ENCODE measurements at places on chromosomes 3 and 15.

DNA sequence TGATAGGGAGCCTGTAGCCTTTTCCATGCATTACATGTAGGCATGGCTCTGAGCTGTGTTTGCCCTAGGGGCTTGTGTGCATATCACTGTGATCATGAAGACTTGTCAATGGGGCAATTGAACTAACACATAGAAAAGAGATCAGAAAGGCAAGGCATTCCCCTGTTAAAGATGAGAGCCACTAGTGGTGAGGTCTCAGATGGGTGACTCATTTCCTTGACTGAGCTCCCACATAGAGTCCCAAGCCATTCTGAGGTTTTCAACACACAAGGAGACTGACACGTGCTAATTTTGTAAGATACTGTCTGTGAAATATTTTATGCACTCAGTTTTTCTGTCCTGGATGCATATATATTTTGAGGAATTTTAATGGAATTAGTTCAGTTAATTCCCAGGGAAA lies 53.8 kb downstream of the SAMMSON start:
- no peak for DNase-seq

- no peak for DNase-seq
These were observed 47.0 kb upstream of the PPIB start for GRCh38 chr15:64209680-64210334.

- DNase-seq = no peak
These were observed 128.3 kb downstream of the TMCO5A start for GRCh38 chr15:38062696-38063095.

- no peak for DNase-seq
These were observed 44.5 kb upstream of the FNDC3B start for GRCh38 chr3:171994646-171995428.

DNA sequence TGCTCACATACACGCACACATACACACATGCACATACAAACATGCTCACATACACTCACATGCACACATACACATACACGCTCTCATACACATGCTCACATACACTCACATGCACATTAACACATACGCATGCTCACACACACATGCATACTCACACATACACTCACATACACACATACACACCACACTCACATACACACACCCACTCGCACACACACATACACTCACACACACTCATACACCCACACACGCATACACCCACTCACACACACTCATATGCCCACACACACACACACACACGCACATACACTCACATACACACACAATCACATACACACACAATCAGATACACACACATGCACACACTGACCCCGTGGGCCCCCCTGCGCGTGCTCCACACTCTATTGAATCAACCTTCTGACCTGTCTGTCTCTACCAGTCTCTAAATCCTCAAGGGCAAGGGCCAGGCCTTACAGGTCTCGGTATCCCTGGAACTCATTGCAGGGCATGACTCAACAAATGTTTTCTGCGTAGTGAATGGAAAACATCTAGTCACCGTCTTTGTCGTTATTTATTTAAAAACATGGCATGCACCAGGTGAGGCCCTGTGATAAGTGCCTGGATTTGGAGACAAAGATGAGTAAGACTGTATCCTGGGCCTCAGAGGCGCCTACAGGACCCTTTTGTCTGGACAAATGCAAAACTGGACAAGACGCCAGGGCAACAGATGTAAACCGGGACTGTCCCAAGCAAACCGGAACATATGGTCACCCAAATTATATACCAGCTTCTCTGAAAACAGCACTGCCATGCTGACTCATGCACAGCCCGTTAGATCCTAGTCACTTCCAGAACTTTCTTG lies 41.8 kb downstream of the GRK7 start:
- no peak for DNase-seq

DNA sequence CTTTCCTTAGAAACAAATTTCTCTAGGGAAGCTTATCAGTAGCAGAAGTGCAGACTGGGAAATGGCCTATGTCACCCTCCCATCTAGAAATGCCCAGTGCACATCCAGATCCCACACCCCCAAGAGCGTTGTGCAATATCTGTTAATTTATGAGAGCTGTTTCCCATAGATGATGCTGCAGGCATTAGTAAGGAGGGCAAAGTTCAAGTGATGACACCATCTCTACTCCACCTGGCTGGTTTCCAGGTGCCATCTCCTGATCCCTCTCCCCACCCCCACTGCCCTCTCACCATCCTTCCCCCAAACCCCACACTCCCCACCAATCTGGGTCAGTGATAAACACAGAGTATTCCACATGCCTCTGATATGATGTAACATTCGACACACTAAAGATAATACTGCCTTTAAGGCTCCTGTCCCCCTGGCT lies 39.4 kb downstream of the AGTR1 start:
- DNase-seq = no peak

All from stimulated activated CD4-positive, alpha-beta T cell treated with anti-CD3 and anti-CD28 coated beads, Interleukin-1b, Interleukin-23, amount 100 ng/mL, for 1 hour (primary cell).